ENCODE measurements at places on chromosomes 3 and 15.
A peak's percentile ranks its signal among the peaks of the same experiment; 100 is the strongest.

DNA sequence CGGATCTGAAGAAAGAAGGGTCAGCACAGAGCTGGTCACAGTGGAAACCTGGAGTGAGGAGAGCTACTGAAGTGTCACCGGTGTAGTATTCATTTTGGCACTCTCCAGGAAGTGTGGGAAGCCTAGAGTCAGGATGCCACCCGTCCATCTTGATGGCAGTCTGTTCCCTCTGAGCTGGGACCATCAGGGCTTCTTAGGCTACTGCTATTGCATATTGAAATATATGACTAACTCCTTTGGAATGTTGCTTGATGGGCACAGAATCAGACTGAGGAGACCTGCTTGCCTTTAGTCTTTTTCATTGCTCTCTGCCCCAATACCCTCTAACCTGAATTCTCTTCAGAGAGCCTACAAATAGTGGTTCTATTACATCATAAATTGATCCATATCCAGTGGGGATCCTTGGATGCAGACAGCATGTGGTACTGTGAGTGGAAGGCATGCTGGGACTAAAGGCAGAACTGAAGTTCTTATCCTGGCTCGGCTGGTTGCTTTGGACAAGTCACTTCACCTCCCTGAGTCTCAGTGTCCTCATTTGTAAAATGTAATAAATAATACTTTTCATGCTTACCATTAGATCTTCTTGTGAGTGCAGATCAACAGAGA lies 143.5 kb downstream of the PDE8A start:
- peak; percentile 43 for DNase-seq

DNA sequence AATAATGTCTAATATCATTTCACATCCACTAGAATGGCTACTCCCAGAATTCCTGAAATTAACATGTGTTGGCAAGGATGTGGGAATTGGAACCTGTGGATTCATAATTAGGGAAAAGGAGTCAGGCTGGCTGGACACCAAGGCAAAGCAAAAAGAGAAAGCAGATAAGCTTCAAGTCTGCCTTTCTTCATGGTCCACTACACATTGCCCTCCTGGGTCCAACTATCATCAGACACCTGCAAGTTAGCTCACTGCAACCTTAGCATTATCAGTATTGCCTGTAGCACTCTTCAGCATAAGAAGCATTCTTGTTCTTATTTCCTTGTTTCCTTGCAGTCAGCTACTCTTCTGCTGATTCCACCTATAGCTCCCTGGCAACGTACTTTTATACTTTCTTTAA lies 124.3 kb downstream of the ZNF280D start:
- no peak for DNase-seq

GRCh38 chr15:26773067-26773877 lies 406 bp upstream of the GABRB3 start:
- DNase-seq: no peak

DNA sequence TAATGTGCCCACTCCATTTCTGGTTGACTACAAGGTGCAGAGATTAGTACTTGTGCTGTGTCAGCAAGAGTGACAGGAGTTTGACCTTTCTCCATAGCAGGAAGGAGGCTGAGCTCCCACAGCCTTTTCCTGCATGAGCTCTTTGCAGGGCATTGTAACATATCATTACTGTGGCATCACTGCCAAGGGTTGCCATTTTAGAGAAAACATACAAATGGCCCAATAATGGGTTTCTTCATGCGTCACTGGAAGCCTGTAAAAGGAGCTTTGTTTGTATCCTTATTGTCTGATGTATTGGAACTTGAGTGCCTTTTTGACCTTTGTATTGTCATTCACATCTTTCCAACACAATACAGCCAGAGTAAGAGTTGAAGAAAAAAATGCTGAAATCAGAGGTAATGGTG lies 323.0 kb upstream of the CDIN1 start:
- no peak for DNase-seq

DNA sequence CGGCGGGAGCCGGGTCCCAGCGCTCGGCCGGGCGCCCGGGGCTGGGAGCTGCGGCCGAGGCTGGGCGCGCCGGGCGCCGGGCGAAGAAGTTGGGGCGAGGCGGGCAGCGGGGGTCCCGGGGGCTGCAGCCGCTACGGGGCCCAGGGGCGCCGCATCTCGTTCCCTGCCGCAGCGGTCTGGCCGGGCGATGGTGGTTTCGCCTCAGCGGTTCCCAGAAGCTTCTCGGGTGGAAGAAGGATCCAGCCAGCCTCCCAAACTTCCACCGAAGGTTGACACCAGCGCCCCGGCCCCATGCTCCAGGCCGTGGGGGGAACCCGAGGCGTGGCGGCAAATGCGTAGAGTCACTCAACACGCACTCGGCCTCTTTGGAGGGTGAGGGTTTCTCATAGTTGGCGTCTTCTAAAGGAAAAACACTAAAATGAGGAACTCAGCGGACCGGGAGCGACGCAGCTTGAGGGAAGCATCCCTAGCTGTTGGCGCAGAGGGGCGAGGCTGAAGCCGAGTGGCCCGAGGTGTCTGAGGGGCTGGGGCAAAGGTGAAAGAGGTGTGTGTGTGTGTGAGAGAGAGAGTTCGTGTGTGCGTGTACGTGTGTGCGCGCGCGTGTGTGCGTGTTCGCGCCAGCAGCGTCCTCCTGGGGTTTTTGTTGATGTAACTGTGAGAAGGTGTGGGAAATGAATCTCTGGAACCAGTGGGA lies 940 bp downstream of the BOC start:
- DNase-seq: no peak

DNA sequence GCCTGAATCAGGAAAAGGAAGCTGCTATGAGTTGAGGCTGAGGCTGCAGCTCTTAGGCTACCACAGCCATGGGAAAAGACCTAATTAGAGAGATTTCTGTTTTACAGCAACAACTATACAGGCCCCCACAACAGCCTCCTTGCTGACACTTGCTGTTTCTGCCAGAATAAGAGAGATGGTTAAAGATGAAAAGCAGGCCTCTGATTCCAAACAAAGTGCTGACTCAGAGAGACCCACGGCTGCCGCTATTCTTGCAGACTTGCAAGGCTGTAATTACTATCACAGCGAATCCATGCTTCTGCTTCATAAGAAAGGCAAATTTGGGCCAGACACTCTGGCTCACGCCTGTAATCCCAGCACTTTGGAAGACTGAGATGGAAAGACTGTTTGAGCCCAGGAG lies 41.8 kb downstream of the MCF2L2 start:
- no peak for DNase-seq

DNA sequence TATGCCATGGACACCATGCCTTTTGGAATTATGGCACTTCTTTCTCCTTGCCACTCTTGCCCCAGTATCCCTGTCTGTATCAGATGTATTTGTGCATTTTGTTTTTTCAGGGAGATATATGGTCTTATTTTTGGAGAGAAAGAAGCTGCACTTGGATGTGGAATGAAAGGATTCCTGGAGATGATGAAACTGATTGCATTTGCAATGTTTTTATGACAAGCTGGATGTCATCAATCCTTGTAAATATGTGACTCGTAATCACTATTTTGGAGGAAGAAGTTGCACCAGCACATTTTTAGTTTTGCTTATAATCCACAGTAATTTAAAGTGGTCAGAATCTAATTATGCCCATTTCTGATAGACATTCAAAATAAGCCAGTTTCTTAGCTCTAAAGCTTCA lies 165.0 kb downstream of the NR1D2 start:
- no peak for DNase-seq

GRCh38 chr3:65526656-65527055 lies 512.1 kb downstream of the MAGI1 start:
- no peak for DNase-seq

DNA sequence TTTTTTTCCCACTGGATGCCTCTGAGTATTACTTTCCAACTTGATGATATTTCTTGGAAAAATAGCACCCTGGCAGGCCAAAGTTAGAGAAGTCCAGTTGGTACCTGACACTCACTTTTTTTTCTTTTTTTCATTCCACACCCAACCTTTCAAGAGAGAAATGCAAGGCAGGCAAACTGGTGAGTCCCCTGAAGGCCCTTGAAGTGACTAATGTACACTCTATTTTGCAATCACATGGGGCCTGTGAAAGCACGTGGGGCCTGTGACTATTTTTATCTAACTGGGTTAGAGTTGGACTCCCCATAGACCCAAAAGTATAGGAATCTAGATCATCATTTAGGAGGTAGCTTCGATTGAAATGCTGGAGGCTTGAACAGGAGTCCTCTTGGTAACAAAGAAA lies 316.7 kb downstream of the CHL1 start:
- no peak for DNase-seq

- no peak for DNase-seq
Observed at GRCh38 chr3:42635111-42635510, 18.4 kb upstream of the ZBTB47 start.

DNA sequence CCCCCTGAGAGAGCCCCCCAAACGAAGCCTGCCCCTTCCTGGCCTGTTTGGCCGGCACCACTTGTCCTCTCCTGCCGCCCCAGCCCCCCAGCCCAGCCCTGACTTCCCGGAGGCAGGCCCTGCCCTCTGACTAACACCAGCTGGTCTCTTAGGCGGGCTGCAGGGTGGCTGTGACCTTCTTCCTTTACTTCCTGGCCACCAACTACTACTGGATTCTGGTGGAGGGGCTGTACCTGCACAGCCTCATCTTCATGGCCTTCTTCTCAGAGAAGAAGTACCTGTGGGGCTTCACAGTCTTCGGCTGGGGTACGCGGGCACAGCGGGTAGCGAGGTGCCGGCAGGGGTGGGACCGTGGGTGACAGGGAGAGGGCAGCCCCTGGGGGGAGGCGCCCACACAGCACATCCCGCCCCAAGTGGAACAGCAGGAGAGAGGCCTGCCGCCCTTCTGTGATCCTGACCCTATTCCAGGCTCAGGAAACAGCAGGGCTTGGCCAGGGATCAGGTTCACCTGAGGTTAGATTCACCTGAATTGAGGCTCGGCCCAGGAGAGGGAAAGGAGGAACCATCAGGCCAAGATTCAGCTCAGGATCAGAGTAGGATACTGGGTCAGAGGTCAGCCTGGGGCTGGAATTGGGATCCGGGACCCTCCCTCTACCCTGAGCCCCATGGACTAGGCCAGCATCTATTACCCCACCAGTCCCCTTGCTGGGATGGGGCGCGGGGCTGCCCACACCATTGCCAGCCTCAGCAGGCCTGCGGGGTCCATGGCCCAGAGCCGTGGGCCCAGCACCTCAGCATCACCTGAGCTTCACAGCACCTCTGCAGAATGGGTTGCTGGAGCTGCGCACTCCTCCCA lies 21.9 kb downstream of the PTH1R start:
- no peak for DNase-seq

DNA sequence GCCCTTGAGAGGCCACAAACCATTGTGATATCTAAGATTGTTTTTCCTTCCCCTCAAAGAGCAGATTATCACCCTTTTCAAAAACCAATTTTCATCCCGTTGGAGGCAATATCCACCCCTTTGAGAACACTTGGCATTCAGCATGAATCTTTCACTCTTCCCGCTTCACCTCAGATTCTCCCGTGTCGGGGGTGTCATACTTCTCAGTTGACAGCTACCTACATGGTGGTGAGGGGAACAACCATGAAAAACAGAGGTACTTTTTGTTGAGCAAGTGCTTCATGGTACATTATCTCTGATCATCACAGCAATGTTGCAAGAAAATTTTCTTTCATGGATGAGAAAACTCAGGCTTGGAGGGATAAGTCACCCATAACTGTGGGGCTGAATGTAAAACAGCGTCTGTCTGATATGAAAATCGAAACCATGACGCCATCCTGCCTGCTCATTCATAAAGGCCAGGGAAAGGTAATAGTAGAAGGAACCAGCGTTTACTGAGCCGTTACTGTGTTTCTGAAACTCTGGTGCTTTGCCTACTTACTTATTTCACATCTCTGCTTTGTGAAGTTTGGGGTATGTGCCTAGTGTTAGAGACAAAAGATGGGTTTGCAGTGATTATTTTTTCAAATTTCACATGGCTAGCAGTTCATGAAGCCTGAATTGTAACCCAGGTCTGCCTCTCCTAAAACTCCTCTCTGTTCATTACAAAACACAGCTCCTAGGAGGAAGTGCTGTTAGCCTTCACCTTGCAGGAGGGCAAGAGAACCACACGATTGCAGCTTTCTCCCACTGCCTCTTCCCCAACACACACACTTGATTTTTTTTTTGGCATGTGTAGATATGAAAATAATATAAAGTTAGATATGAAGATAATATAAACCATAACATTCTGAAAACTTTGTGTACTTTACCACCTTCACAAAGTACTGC lies 35.4 kb downstream of the SV2B start:
- no peak for DNase-seq

DNA sequence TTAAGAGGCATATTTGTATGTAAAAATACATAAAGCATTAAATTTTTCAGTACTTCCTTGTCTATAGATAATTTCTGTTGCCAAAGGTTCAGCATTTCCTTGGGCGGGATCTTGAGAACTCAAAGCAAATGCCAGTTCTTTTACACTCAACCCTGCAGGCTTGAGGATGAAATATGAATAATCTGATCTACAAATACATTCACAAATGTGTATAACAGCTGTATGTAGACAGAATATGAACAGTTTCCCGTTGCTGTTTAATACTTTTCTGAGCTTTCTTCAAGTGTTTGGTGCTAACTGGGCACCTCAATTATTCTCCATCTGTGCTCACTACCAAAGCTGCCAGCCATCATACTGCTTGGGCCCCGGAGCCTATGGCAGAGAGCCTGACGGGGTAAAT lies 661.3 kb downstream of the NLGN1 start:
- no peak for DNase-seq

DNA sequence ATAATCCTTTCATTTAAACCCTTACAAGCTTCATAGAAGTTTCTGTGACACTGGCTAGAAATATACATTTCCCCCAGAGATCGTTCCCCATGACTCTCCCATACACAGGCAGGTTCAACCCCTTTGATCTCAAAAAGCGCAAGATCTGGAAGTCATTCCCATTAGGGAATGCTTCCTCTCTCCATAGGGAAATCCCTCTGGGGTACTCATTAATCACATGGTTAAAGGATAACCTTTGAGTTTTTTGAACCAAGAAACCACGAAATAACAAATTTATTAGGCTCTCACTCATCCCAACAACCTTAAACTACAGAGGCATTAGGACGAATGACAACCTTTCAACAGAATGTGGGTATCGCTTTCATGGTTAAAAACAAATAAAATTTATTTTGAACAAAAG lies 211.9 kb upstream of the PRICKLE2 start:
- no peak for DNase-seq

GRCh38 chr3:127590282-127590592 lies 296 bp downstream of the TPRA1 start:
- DNase-seq: no peak

DNA sequence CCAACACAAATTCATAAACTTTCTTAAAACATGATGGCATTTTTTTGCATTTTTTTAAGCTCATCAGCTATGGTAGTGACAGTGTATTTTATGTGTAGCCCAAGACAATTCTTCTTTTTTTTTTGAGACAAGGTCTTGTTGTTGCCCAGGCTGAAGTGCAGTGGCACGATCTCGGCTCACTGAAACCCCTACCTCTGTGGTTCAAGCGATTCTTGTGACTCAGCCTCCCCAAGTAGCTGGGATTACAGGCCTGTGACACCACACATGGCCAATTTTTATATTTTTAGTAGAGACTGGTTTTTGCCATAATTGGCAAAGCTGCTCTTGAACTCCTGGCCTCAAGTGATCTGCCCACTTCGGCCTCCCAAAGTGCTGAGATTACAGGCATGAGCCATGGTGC lies 17.3 kb upstream of the USP50 start:
- DNase-seq: no peak
